ENCODE measurements at places on chromosomes 13 and 19. TPM values are rescaled to one million over a fixed set of nuclear protein-coding genes. Genes with fewer than 3 reads are reported as not detected.

Gene IGFL3
- not detected for total RNA-seq

DNA sequence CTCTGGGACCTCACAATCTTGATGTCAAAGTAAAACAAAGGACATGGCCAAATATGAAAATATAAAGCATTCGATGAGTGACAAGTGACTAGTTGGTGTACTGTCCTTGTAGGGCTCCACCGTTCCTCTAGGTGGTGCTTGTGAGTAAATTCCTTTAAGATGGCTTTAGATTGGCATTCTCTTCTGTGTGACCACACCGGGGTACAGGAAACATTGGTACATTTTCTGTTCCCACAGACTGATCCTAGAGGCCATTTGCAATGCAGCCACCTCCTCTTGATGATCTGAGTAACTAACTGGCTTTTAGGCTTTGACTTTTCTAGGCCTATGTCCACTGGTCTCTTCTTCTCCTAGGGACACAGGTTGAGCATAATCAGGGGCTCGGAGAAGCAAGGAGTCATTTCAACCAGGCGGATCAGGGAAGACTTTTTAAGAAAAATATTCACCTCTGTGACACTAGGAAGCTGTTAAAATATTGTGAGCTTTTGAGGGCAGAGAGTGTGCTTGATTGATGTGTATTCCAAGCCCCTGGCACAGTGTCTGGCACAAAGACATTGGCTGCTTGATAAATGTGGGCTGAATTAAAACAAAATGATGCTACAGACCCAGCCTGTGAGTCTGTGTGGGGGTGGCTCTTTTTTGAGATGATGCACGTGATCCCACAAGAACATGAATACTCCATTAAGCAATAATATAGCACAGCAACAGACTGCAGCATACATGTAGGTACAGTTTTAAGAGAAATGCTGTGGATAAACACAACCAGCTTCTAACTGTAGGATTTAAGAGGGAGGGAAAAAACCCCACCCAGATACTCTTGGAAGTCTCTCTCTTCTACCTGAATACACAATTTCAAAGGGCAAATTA is 21.0 kb downstream of the EPSTI1 start:
- peak; percentile 67 for DNase-seq

DNA sequence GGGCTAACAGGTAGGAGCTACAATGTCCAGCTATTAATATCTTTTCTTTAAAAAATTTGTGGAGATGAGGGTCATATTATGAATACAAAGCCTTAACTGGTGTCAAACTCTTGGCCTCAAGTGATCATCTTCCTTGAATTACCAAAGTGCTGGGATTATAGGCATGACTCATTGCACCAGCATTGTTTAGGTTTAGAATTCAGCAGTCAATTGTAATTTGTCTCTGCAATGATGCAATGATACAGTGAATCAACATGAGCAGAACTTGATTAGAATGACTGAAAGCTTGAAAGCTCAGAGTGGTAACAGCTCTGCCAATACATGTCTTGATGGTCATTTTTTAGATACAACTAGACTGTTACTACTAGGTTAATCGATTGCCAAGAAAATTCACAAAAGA is 752.8 kb upstream of the MIR17HG start:
- peak; percentile 37 for DNase-seq

GRCh38 chr19:56263319-56263718 is 9.2 kb upstream of the EDDM13 start:
- no peak for DNase-seq

DNA sequence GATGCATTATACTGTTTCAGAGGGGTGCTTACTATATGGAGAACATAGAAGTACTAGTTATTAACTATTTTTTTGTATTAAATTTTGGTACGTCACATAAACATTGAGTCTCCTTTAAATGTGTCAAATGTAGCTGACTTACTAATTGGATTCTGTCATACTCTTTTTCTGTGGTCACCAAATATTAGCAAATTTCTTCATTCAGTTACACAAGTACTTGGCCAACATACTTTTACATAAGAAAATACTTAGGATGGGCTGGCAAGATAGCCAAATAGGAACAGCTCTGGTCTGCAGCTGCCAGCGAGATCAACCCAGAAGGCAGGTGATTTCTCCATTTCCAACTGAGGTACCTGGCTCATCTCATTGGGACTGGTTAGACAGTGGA is 19.2 kb downstream of the LPAR6 start:
- no peak for DNase-seq

All from RPMI7951 (cell line).